ENCODE measurements at places on chromosomes 1 and 21.

DNA sequence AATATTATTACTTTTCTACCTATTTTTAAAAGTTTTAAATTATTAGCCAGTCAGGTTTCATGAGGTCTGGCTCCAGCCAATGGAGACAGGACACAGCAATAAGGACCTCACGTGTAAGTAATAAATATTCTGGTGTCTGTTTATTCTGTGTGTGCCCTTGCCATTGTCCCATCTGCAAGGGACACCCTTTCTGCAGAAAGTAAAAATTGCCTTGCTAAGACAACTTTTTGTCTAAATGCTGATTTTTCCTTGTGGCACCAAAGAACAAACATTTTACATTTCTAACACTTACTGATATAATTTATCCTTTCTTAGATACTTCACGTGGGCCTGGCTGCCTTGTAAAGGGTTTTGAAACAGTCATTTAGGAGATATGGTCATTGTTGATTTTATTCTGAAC is 29.4 kb downstream of the OVAAL start:
- DNase-seq, result no peak

DNA sequence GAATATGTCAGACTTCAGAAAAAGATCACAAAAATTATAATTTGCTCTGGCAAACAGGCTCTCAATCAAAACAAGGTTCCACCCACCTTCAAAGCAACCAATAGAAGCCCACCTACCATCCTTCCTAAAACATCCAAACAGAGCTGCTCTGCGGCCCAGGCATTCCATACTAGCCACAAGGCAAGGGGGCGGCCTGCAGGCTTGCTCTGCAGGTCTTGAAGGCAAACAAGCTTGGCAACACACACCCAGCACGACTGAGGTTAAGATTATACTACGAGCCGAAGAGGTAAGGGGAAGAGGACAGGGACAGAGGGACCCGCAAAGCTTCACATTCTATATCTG is 207.3 kb downstream of the SLC45A1 start:
- DNase-seq, result peak; percentile 71

- DNase-seq, result no peak
Measured at GRCh38 chr1:161185732-161186311, 8.5 kb upstream of the B4GALT3 start.

DNA sequence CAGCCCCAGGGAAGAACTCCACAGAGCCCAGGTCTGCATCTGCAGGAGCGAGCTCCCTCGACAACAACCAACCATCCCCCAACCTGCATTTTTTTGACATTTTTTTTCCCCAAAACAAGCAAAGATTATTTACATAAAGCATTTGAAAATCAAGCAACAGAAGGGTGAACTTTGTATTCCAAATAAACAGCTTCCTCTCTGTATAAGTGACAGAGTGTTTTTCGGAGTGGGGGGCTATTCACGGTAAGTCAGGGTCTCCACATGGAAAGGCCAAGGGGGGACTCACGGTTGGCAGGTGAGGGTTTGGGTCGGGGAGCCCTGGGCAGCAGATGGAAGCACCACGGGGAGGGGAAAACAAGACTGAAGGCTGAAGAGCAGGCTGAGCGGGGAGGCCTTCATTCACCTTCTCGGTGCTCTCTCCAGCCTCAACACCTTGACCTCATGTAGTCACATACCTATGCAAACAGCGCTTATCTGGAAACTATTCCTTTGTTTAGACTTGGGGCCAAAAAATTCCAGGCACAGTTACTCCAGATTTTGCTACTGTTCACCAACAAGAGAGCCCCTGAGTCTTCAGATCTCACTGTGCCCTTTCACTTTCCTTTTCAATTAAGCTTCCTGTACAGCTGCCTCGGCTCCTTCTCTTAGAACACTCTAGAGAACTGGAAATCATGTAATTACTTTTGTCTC is 27.6 kb downstream of the C2CD2 start:
- peak; percentile 46 for DNase-seq

- no peak for DNase-seq
Measured at GRCh38 chr1:208110296-208110695, 133.9 kb downstream of the PLXNA2 start.

DNA sequence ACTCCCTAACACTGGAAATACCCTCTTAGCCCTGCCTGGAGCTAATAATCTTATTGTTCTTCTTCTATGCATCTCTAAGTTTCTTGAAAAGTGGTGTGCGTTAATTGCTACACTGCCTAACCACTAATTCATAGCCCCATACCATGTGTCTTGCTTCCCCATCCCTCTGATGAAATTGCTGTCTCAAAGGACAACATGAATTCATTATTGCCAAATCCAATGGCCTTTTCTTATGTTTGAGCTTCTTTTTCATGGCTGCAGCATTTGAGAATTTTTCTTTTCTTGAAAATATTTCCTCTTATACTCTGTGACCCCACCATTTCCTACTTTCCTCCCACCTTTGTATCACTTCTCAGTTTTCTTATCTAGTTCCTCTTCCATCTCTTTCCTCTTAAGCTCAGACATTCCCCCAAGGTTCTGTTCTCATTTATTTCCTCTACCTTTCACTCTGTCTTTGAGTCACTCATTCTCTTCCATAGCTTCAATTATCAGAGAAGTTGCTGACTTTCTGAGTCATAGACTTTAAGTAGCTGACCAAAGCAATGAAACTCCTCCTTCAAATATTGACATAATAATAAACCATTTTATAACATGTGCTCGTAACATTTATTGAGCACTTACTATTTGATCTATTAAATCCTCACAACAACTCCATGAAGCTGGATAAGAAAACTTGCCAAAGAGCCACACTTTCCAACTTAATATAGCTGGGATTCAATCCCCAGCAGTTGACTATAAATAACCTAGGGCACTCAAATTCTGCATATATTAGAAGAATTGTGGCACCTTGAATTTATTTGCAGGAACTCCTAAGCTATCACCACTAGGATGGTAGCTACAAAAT is 35.5 kb upstream of the ATP6V1G3 start:
- peak; percentile 10 for DNase-seq

- no peak for DNase-seq
Measured at GRCh38 chr1:171954361-171954760, 113.1 kb downstream of the DNM3 start.

- no peak for DNase-seq
Measured at GRCh38 chr1:220356981-220357850, 85.0 kb upstream of the RAB3GAP2 start.

DNA sequence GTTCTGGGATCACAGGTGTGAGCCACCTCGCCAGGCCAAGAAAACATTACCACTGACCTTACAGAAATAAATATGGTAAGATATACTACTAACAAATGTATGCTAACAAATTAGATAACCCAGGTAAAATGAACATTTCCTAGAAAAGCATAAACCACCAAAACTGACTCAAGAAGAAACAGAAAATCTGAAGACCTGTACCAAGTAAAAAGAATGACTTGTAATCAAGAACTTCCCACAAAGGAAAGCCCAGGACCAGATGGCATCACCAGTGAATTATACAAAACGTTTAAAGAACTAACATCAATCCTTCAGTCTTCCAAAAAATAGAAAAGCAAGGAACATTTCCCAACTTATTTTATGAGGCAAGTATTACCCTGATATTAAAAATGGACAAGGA is 29.3 kb downstream of the USP24 start:
- no peak for DNase-seq

DNA sequence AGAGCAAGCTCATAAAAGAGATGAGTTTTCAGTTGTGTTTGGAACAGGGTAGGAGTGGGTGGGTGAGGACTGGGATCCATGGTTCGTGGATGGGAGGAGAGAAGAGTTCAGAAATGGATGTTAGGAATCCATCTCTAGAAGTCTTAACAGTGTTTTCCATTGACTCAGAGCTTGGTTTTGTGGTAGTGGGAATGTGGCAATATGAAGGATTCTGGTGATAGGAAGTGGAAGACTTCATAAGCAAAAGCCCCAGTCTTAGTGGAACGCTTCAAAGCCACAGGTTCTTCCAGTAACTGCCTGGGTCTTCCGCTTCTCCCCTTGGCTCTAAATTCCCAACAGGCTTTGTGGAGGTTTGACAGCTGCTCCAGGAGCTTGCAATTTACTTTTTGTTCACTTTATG is 167.9 kb downstream of the KCNJ6 start:
- no peak for DNase-seq

DNA sequence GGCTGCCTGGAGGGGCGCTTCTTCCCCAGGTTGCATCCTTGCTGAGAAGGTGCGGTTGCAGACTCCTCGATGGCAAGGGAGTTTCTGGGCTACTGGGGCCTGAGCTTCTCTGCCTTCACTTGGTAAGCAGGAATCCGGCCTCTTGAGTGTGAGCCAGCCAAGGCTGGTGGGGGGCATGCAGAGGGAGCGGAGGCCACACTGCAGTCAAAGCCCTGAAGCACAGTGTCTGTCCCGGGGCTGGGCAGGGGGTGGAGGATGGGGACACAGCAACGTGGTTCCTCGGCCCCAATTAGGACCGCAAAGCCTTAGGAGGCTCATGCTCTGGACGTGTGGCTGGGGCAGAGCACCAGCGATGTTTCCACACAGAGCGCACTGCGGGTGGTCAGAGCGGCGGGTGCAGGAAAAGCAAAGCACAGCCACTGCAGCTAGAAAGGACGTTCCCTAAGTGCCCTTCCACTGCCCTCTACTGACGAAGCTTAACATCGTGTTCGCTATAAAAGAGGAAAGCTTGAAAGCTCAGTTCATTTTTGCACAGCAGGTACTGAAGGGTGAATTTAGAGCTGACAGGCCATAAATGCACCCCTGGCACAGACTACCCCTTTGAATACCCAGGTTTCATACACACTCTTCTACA is 60.7 kb upstream of the COG2 start:
- DNase-seq, result no peak

- DNase-seq, result no peak
Measured at GRCh38 chr21:43687566-43688399, 28.4 kb downstream of the RRP1B start.

DNA sequence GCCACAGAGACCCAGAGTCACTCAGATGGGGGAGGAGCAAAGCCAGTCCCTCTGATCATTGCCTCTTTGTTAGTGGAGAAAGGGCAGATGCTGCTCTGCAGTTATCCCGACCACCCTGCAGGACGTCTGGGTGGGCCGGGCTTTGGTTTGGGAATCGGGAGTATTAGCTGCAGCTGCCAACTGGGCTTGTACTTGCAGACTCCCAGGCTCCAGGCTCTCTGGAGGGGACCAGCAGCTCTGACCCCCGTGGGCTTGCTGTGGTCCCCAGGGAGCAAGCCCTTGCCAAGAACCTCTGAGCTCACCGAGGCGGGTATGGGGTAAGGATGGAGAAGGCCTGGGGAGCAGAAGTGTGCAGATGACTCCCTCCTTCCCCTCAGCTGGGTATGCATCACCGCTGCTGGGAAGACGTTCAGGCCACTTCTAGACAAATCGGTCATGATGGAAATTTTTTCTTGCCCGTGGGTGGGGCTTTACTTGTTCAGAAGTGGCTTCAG is 21.6 kb downstream of the MAPKAPK2 start:
- peak; percentile 95 for DNase-seq

DNA sequence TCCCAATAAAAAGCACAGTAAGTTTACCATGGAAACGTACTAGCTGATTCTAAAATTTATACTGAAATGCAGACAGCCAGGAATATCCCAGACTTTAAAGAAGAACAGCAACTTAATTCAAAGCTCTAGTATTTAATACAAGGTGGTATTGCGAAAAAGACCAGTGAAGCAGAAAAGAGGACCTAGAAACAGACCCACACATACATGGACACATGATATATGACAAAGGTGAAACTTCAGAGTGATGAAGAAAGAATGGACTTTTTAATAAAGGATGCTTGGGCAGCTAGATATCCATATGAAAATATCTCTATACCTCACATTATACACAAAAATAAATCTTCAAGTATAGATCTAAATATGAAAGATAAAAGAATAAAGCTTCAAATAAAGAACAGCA is 62.6 kb downstream of the COP1 start:
- DNase-seq, result no peak

- no peak for DNase-seq
Measured at GRCh38 chr1:92167151-92167550, 50.6 kb upstream of the C1orf146 start.

DNA sequence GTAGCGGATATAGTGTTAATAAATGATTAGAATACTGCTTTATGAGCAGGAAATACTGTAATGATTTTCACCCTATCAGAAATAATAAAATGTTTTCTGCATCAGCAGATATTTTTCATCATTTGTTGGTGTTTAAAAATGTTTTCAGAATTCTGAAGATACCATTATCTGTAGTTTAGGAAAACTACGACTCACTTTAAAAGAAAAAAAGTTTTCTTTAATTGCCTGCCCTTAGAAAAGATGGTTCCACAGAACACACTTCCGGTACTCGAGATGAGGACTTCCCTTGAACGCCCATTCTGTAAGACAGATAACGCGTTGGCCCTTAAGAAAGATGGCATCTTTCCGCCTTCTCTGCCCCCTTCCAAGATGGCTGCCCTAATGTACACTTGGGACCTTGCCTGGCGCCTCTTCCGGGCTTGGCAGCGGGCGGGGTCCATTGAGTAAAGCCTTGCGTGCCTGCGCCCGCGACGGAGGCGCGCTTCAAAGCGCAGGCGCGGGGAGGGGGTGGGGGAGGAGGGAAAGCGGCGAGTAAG is at the start of gene SZRD1:
Gene SZRD1 (plus strand): TSS at position 521 of the 536 bp plus-strand sequence. CDS start 16 bp downstream, outside the sequence.
- peak; percentile 100 for DNase-seq

GRCh38 chr1:154777781-154778180 is 92.3 kb downstream of the KCNN3 start:
- no peak for DNase-seq

DNA sequence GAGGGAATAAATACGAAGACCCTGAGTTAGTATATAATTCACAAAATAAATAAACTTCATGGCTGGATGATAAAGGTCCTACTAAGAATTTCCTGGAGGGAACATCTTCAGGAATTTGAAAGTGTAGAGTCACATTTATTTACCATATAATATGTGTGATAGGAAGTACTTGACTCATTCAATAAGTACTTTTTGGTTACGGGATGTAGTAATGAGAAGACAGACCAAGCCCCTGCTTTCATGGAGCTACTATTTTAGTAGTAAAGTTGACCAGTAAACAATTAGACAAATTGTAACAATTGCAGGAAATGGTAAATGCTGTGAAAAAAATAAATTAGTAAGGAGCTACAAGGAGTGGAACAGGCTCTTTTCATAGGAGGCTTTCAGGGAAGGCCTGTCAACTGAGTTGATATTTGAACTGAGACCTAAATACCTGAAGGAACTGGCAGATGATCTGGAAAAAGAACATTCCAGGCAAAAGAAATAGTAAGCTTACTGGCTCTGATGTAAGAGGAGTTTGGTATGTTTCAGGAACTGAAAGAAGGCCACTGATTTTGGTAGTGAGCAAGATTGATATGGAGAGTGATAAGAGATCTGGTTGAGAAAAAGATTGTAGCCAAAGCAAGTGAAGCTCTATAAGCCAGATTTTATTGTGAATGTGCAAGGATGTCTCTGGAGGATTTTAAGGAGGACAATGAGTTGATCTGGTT is 36.2 kb downstream of the CAMSAP2 start:
- no peak for DNase-seq

DNA sequence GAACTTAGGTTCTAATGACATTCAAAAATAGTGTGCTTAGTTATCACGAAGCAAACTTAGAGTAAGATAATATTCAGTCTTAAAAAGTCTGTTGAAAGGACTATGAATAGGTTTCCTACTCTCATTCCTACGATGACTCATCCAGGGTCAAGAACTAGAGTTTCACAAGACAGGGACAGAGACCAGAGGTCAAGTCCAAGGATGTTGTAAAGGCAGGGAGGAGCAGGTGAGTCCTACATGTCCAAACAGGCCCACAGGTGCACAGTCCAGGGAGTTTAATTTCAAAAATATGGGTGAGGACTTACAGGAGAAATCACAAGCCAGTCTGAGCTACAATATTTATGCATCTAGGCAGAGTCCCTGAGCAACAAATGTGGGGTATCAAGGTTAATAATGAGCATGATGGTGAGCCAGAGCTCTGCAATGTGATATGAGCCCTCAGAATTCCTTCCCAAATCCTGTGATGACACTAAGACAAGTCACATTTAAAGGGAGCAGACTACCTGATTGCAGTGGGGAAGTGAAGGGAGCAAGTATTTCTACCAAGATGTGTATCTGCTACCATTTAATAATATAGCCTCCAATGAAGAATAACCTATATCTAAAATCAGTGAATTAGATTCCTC is 100.0 kb upstream of the NRIP1 start:
- DNase-seq, result no peak

All from fibroblast of skin of right quadriceps (primary cell).